ENCODE measurements at places on chromosomes 12 and 14.

DNA sequence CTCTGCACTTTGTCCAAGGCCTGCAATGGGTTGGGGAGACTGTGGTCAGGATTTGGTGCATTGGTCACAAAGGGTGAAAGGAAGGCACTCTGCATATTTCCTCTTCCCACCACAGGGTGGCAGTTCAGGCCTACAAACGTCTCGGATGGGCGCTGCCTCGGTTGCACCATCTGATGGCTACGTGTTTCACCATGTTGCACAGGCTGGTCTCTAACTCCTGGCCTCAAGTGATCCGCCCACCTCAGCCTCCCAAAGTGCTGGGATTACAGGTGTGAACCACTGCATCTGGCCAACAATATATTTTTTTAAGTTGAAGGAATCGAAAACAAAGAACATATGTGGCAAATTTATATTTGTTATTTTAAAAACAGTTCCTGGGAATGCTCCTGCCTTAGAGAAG, 35.1 kb downstream of the TMBIM6 start:
- DNase-seq = peak; percentile 25

- no peak for DNase-seq
Observed at GRCh38 chr14:69750495-69750894, 16.4 kb upstream of the SRSF5 start.

GRCh38 chr12:64109706-64110105, 112.4 kb downstream of the KICS2 start:
- DNase-seq = no peak

DNA sequence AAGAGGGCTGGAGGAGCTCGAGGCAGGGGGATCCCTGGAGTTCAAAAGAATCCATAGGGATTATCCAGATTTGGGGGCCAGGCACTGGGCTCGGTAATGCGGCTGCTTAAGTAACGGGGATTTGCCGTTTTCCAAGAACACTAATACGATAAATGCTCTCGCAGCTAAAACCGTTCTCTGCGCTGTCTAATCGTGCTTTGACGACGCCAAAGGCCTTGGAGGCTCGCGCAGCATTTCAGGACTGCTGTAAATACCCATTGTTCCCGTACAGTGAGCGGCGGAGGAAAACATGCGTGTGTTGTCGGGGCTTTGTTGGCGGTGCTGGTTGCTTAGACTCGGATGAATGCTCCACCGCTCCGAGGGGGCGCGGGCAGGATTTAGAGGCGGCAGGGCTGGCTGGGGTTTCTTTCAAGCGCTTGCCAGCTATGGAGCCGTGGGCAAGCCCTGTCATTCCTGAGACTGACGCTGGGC, 26.2 kb downstream of the DIO3 start:
- DNase-seq = no peak

DNA sequence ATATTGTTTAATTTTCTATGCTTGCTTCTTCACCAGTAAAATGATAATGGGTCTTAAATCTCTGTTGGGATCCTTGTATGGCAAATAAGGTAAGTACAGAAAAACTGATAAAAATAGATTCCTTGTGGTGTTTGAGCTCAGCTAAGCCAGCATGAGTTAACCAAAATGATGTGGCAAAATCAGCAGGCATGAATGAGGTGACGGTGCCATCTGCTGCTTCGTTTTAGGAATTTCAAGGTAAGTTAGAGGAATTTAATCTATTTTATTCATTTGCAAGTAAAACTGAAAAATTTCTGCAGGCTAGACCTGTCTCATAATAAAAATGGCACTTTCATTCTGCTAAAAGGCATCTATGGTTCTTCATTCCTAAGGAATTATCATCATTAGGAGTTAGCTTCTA, 10.0 kb upstream of the CLEC7A start:
- DNase-seq = no peak
